ENCODE measurements at places on chromosomes 2 and 18. TPM values are rescaled to one million over a fixed set of nuclear protein-coding genes. Genes with fewer than 3 reads are reported as not detected.

The LYG2 gene
- not detected for total RNA-seq

The LINC00305 gene
- total RNA-seq, result not detected

The SLC11A1 gene
- total RNA-seq, result 0.12 TPM

The TMEM200C gene
- total RNA-seq, result not detected

The HRH4 gene
- total RNA-seq, result 0.09 TPM

The LOXHD1 gene
- not detected for total RNA-seq

The ERICH2 gene
- total RNA-seq, result 2.4 TPM

- H3K4me3 ChIP-seq, result no peak overlapping the region
- H3K27ac ChIP-seq, result no peak overlapping the region
- no peaks in the 10 kb centered on the region for H3K27me3 ChIP-seq
- no peaks in the 10 kb centered on the region for H3K4me1 ChIP-seq
These were observed 52.7 kb downstream of the MALT1 start for GRCh38 chr18:58723810-58724602.

GRCh38 chr2:20637147-20637546, 13.8 kb downstream of the HS1BP3 start:
- H3K27ac ChIP-seq, result no peak overlapping the region
- peaks cover 36% of the 10 kb centered on the region for H3K4me1 ChIP-seq
- no peak for DNase-seq
- H3K4me3 ChIP-seq, result no peak overlapping the region
- no peaks in the 10 kb centered on the region for H3K27me3 ChIP-seq

- peaks cover 11% of the 10 kb centered on the region for H3K36me3 ChIP-seq
- H3K27me3 ChIP-seq, result no peaks in the 10 kb centered on the region
- H3K27ac ChIP-seq, result no peak overlapping the region
- no peak for DNase-seq
These were observed 32.1 kb downstream of the E2F6 start for GRCh38 chr2:11433822-11434221.

DNA sequence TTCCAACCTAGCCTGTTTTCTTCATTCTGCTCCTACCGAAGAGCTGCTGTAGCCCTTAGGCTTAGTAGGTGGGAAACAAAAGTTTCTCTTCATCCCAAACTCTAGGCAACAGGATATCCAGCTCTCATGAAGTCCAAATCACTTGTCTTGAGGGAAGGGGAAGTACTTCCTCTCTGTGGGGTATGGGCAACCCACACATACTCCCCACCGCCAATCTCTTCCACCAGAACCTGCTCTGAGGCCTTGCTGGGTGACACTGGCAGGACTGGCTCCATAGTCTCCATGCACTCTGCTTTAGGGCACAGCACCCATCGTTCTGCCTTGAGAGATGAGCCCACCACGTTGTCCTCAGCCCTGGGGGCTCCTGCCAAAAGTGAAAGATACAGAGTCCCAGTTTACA, 173.0 kb downstream of the NCK2 start:
- H3K27me3 ChIP-seq, result no peaks in the 10 kb centered on the region
- H3K27ac ChIP-seq, result peak overlapping the region; percentile 45
- H3K4me1 ChIP-seq, result peaks cover 44% of the 10 kb centered on the region
- DNase-seq, result no peak
- peaks cover 8% of the 10 kb centered on the region for H3K36me3 ChIP-seq
- H3K4me3 ChIP-seq, result no peak overlapping the region

DNA sequence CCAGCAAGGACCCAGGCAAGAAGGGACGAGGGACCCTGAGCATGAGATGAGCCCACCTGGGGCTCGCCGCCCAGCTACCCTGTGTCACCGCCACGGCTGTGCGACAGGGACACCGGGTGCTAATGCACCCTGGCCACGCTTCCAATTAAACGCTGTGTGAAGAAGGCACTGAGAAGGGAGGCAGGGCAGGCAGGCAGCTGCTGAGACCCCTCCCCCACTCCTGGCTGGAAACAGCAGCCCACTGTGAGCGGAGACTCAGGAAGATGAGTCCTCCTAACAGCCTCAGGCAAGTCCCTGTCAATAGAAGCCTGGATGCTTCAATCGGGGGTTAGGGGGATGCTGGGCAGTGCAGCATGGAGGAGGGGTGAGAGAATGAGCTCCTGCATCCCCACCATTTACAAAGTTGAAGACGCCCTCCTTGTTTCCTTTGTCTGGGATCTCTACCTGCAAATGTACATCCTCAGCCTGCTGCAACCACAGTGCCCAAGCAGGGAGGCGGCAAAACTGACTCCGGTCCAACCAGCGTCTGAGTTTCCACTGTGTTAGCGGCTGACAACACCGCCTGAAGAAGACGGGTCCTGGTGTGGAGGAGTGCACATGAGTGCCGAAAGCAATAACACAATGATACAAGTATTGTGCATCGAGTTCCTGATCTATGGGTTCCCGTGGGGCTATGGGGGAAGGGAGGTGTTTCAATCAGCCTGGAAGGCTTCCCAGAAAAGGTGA, 12.8 kb downstream of the TMEM163 start:
- no peaks in the 10 kb centered on the region for H3K4me1 ChIP-seq
- no peak for DNase-seq
- H3K4me3 ChIP-seq, result no peak overlapping the region
- no peaks in the 10 kb centered on the region for H3K27me3 ChIP-seq

GRCh38 chr18:7038330-7038851, 79.2 kb downstream of the LAMA1 start:
- DNase-seq, result peak; percentile 71
- no peaks in the 10 kb centered on the region for H3K36me3 ChIP-seq
- H3K4me3 ChIP-seq, result no peak overlapping the region
- H3K27me3 ChIP-seq, result peaks cover 40% of the 10 kb centered on the region
- no peak overlapping the region for H3K27ac ChIP-seq
- H3K4me1 ChIP-seq, result no peaks in the 10 kb centered on the region

GRCh38 chr2:225691711-225692110, 292.2 kb downstream of the NYAP2 start:
- no peaks in the 10 kb centered on the region for H3K36me3 ChIP-seq
- no peaks in the 10 kb centered on the region for H3K27me3 ChIP-seq
- H3K4me3 ChIP-seq, result no peak overlapping the region
- no peak overlapping the region for H3K27ac ChIP-seq
- DNase-seq, result peak; percentile 18

DNA sequence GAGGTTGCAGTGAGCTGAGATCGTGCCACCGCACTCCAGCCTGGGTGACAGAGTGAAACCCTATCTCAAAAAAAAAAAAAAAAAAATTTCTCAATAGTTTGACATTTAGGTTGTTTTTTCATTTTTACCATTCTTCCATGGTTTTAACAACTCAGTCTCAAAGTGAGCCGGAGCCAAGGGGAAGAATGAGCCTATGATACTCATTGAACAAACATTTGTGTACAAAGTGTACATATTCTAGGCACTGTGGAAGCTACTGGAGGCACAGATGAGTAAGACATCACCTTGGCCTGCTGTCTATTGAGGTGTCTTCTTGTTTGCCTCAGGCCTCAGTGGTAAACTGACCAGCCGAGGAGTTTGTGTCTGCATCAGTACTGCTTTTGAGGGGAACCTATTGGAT, 21.9 kb downstream of the CENPO start:
- H3K4me1 ChIP-seq, result peaks cover 7% of the 10 kb centered on the region
- H3K4me3 ChIP-seq, result no peak overlapping the region
- no peak overlapping the region for H3K27ac ChIP-seq
- H3K27me3 ChIP-seq, result no peaks in the 10 kb centered on the region
